Cardiac atrium fibroblast (primary cell): ENCODE measurements at places on chromosomes 12 and 14. TPM values are rescaled to one million over a fixed set of nuclear protein-coding genes. Genes with fewer than 3 reads are reported as not detected.

NOVA1 gene
- 2.9 and 4.7 TPM in 2 replicates for total RNA-seq

DDIT3 gene
- total RNA-seq: 43.5 and 52.7 TPM in 2 replicates

SAMD15 gene
- total RNA-seq: 1.1 TPM in 2 replicates

SCN8A gene
- total RNA-seq: 0.16 and 0.18 TPM in 2 replicates

SETD1B gene
- 3.1 and 4.7 TPM in 2 replicates for total RNA-seq

BDKRB2 gene
- 0.18 and 0.32 TPM in 2 replicates for total RNA-seq

GALNT9 gene
- 0.16 and 2.2 TPM in 2 replicates for total RNA-seq

CNTN1 gene
- total RNA-seq: not detected in 2 replicates

DCN gene
- total RNA-seq: 1,647 and 2,415 TPM in 2 replicates

SLC7A8 gene
- 0.32 and 2.0 TPM in 2 replicates for total RNA-seq

PLD4 gene
- total RNA-seq: not detected in 2 replicates

CD69 gene
- total RNA-seq: not detected in 2 replicates

NFE2 gene
- total RNA-seq: 1.6 TPM in 1 of 2 replicates, not detected in the other

C14orf132 gene
- 2.0 and 3.7 TPM in 2 replicates for total RNA-seq

C14orf93 gene
- total RNA-seq: 5.7 and 5.8 TPM in 2 replicates

COX8C gene
- total RNA-seq: not detected in 2 replicates

VRK1 gene
- total RNA-seq: 6.5 and 7.3 TPM in 2 replicates

IL23A gene
- 1.6 TPM in 1 of 2 replicates, not detected in the other for total RNA-seq

SPTB gene
- not detected in 2 replicates for total RNA-seq

NANOG gene
- total RNA-seq: not detected in 2 replicates

FAM186B gene
- 0.54 TPM in 1 of 2 replicates, not detected in the other for total RNA-seq

MUCL1 gene
- total RNA-seq: not detected in 2 replicates

TMEM30B gene
- 0.18 TPM in 1 of 2 replicates, not detected in the other for total RNA-seq

HAL gene
- total RNA-seq: 0.49 TPM in 1 of 2 replicates, not detected in the other

CYP46A1 gene
- under 0.01 and 1.4 TPM in 2 replicates for total RNA-seq

IL26 gene
- total RNA-seq: 0.32 TPM in 1 of 2 replicates, not detected in the other

GNG2 gene
- 32.5 and 68.5 TPM in 2 replicates for total RNA-seq

SRGAP1 gene
- 4.4 and 4.7 TPM in 2 replicates for total RNA-seq

OR11H6 gene
- total RNA-seq: not detected in 2 replicates

CLEC4A gene
- total RNA-seq: not detected in 2 replicates

LRTM2 gene
- not detected in 2 replicates for total RNA-seq

KRT71 gene
- total RNA-seq: not detected in 2 replicates

ZNF385A gene
- total RNA-seq: 3.2 and 14.3 TPM in 2 replicates

DUSP6 gene
- total RNA-seq: 80.2 and 149 TPM in 2 replicates

DENND5B gene
- total RNA-seq: 4.5 and 5.7 TPM in 2 replicates
